EL (cell line): ENCODE measurements at places on chromosomes 4 and X.

DNA sequence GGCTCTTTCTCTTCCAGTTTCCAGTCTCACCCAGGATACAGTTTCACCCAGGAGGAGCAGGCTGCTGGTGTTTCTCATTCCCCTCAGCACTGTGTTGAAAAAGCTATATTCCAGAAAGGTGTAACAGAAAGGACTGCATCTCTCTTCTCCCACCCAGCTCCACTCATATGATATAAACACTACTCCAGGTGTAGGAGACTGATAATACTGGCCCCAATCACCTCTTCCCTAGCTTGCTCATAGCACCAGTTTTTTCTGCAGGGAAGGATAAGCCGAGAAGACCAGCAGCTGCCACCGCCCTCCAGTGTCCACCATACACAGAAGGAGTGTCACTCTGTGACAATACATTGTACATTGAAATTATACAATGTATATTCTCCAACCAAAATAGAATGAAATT, 105.5 kb upstream of the STK26 start:
- DNase-seq: no peak

DNA sequence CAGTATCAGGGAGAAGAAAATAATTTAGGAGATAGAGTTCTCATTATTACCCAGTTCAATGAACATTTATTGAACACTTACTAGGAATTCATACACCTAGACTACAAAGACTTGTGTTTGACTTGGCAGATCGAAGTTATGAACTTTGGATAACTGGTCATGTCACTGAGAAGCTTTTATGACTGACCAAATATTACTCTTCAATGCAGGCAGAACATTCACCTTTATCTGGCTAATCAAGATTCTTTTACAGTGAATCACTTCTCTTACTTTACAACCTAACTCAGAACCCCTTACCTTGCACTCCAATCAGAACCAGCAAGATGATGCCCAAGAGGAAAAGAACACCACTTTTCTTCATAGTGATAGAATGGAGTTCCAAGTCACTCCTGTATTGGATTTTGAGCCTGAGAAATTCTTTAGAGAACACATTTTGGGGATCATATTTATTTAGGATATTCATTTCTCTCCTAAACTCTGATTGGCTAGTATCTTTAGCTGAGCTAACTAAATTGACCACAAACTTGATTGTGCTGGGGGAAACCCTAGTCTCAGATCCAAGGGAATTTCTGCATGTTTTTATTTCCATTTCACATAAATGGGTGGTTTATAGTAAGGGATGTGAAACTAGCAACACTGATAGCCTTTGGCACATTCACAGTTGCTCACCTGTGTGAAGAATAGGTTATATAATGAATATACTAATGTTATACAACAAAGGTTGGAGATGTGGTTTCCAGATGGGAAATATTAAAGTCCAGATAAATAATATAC, at the start of gene CXCL9:
Gene CXCL9 (minus strand): TSS at position 421 of the 774 bp plus-strand sequence. CDS start 60 bp downstream, at position 361.
- no peak for DNase-seq

DNA sequence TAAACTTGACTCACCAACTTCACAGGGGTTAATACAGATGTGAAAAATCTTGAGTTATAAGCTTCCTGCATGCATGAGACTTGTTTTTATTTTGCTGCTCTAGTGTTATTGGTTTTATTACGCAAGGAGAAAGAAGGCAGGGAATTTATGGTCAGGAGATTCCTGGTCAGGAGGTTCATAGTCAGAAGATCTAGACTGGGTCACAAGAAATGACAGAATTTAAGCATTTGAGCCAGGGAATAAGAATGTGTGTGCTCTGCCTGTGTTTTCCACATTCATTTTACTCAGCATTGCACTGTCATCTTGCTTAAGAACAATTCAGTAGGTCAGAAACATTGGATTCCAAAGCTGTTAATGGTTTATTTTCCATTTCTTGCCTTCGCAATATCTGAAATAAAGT, 2522.1 kb downstream of the ARAP2 start:
- DNase-seq: peak; percentile 43

DNA sequence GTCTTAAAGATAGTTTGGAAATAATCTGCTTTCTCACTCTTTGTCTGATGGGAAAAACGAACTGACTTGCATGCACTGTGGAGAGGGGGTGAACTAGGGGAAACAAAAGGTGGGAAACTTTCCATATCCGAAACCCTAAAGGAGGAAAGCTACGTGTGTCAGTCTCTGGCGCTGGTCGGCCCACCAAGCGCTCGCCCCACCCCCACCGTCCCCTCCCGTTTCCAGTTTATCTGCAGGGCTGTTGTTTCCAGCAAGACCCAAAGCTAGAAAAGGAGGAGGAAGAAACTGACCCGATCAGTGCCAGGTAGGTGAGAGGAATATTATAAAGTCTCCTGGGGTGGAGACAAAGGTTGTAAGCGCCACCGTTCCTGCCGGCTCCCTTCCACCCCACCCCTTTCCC, 552 bp downstream of the TCEAL9 start:
- no peak for DNase-seq

- DNase-seq: no peak
Measured at GRCh38 chr4:793093-793861, 32.7 kb downstream of the CPLX1 start.
